ENCODE measurements at places on chromosomes 16 and 17. TPM values are rescaled to one million over a fixed set of nuclear protein-coding genes. Genes with fewer than 3 reads are reported as not detected.

The KRTAP1-5 gene
- not detected for total RNA-seq

The TGFB1I1 gene
- 1.6 TPM for total RNA-seq

DNA sequence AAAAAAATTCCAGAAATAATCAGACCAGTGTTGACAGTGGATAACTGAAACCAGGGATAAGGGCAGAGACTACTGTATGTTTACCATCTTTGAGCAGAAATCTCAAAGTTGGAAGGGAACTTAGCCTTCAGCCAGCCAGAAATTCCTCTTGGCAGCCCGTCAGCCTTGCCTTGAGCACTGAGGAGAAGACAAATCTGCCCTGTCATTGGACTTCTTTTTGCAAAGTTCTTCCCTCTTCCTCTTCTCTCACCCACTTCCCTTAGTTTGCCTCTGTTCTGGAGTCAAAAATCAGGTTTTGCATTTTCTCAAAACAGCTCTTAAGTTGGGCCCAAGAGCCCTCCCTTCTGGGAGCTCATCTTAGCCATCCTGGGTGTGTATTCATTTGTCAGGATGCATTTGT lies 6.2 kb downstream of the TUFM start:
- no peak for DNase-seq

DNA sequence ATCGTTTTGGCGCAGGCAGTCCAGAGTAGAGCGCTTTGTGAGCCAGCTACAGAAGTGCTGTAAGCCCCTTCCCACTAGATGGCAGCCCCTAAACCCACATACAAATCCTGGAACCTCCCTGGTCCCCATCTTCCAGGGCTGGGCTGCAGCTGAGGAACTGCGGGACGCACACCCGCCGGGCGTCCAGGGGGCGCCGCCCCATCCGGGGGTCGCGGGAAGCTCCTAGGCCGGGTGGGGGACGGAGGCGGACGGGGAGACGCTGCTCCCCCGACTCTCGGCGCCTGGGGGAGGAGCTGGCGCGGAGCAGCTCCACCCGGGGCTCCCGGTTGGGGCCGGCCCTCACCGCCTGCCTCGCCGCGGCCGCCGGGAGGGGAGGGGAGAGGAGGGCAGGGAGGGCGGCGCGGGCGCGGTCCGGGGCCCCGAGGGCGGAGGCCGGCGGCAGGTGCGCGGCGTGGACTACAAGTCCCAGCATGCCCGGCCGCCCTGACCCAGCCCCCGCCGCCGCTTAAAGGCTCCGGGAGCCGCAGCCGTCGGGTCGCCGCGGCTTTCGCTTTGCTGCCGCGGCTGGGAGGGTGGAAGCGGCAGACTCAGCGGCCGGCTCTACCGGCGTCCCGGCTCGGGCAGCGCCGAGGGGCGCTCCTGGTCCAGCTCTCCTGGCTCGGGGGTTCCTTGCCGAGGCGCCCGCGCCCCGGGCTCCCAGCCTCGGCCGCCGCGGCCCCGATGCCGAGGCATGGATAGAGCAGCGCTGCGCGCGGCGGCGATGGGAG lies at the start of gene KSR1:
Gene KSR1 (plus strand): TSS at position 535 of the 767 bp plus-strand sequence. CDS start 196 bp downstream, at position 731.
- peak; percentile 21 for DNase-seq

DNA sequence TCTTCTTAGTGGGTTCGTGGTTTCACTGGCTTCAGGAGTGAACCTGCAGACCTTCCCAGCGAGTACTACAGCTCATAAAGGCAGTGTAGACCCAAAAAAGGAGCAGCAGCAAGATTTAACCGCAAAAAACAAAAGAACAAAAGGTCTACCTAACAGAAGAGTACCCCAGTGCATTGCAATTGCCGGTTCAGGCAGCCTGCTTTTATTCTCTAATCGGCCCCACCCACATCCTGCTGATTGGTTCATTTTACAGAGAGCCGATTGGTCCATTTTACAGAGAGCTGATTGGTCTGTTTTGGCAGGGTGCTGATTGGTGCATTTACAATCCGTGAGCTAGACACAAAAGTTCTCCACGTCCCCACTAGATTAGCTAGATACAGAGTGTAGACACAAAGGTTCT lies 2.0 kb upstream of the ARRB2 start:
- no peak for DNase-seq

DNA sequence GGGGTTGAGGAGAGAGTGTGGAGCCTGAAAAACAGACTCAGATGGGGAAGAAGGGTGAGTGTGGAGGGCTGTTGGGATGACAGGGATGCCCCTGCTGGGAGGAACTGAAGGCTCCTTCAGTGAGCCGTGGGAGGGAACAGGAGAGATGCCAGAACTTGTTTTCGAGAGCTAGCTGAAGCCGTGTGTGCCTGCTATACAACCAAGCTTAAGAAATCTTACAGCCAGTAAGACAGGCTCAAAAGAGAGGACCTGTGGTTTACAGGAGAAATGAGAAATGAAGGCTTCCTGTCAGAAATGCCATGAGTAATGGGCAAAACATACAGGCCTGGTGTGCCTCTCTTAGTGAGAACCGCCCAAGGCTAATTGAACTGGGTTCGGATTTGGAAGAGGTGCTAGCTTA lies 99.6 kb downstream of the SPACA3 start:
- DNase-seq, result peak; percentile 66

The ABCC11 gene
- 0.26 TPM for total RNA-seq

GRCh38 chr17:2024572-2025219 lies 438 bp downstream of the RTN4RL1 start:
- no peak for DNase-seq

The CTRB1 gene
- not detected for total RNA-seq

The DBNDD1 gene
- total RNA-seq, result 5.6 TPM

GRCh38 chr17:58615768-58616659 lies 75.8 kb downstream of the TEX14 start:
- no peak for DNase-seq

DNA sequence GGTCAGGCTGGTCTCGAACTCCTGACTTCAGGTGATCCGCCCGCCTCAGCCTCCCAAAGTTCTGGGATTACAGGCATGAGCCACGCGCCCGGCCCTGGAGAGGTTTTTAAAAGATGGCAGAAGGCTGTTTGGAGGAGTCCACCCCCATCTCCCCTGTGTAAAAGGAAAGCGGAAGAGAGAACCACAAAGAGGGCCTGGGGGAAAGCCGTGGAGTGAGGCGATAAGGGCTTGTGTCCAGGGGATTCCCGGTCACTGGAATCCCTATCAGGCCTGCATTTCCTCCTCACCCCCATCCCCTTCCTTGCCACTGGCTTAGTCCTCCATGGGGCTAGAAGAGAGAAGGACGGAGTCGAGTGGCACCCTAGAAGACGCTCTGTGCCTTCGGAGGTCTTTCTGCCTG lies at the start of gene GP1BA:
Gene GP1BA (plus strand): TSS at position 315 of the 400 bp plus-strand sequence. CDS start 328 bp downstream, outside the sequence.
- DNase-seq, result no peak

DNA sequence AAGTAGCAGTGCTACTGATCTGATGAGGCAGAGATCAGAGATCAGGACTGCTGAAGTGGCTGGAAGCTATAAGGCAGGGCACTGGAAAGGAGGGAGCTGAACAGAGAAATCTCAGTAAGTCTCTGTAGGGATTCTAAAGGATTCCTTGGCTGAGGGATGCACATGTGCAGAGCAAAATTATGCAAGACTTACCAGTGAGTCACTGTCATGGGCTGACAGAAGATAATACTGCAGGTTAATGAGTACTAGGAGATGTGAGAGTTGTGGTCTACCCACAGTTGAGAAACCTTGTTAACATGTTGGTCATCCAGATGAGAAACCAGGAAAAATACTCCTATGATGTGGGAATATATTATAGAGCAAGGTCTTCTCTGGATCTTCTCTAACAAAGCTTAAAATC lies 378.1 kb downstream of the HAPSTR1 start:
- DNase-seq, result peak; percentile 36

- DNase-seq, result no peak
Observed at GRCh38 chr16:35182943-35183550, 1723.6 kb downstream of the TP53TG3F start.

GRCh38 chr16:65737831-65738230 lies 616.0 kb upstream of the CDH11 start:
- DNase-seq, result no peak

DNA sequence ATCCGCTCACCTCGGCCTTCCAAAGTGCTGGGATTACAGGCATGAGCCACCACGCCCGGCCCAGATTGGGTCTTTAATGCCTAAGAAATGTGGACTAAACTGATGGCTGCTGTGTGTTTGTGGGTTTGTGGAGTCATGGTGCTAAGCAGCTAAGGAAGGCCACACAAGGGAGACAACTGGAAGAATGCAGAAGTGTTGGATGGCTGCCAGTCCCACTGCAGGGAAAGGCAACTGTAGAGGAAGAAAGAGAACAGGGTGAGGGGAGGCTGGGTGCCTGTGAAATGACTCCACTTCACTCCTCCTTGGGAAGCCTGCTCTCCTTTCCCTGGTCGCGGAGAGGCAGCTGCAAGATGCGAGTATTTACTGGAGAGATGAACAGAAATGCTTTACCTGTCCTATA lies 23.5 kb upstream of the SIAH1 start:
- DNase-seq, result no peak

DNA sequence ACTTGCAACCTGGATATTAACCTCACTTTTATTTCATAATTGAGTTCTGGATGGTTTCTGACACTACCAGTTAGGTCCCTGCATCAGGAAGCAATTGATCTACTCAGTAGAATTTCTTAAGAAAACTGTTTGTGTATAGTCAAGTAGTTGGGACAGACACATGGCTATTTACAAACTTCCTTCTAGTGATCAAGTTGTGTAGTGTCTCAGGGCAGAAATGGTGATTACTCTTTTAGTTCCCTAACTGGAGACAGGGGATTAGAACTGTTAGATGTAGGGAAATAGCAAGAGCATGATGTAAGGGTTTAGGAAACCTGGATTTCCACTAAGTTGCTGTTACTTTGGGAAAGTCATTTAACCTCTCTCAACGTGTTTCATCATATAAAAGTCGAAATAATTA lies 30.4 kb downstream of the TMEM100 start:
- no peak for DNase-seq

- DNase-seq, result no peak
Observed at GRCh38 chr16:49733313-49734009, 122.5 kb downstream of the ZNF423 start.

- DNase-seq, result peak; percentile 40
Observed at GRCh38 chr16:57994778-57995177, 5.7 kb downstream of the ZNF319 start.

- peak; percentile 57 for DNase-seq
Observed at GRCh38 chr17:44522883-44523671, 19.9 kb upstream of the GPATCH8 start.

DNA sequence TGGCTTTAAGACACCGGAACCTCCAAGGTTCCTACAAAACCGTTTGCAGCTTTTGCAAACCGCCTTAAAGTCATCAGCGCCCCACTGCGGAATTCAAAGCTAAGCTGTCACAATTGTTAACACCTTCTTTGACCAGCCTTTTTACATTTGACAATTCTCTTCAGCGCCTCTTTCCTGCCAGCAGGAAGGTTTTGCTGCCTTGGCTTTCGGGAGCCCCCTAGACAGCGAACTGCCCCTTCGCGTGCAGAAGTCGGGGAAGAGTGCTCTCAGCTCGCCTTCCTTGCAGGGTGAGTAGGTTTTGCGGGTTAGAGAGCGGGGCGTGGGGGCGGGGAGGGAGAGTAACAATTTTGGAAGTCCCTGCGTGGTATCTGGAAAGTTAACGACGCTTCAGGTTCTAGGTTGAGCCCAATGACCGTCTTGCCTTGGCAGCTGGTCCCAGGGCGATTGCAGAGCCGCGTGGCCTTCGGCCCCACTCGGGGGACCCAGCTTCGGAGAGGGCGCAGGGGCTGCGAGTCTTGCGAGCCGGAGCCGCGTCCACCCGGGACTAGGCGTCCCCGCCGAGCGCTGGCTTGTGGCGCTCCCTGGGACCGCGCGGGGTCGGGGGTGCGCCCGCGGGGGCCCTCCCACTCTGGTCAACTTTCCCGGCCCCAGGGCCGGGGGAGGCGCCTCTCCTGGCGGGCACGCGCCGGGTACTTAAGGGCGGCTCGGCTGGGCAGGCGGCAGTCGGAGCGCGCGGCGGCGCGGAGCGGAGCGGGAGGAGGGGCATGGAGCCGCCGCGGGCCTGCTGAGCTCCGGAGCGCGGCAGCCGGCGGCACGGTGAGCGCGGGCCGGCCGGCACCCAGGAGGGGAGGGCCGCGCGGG lies at the start of gene HAS3:
Gene HAS3 (plus strand): TSS at position 153 of the 861 bp plus-strand sequence. CDS start 3,743 bp downstream, outside the sequence.
- DNase-seq, result peak; percentile 75

- DNase-seq, result peak; percentile 48
Observed at GRCh38 chr17:50196826-50197225, 4.6 kb downstream of the COL1A1 start.

GRCh38 chr17:7852919-7853690 lies 1.8 kb upstream of the TMEM88 start:
- DNase-seq, result no peak

- DNase-seq, result no peak
Observed at GRCh38 chr16:57959121-57959520, 11.8 kb downstream of the CNGB1 start.

DNA sequence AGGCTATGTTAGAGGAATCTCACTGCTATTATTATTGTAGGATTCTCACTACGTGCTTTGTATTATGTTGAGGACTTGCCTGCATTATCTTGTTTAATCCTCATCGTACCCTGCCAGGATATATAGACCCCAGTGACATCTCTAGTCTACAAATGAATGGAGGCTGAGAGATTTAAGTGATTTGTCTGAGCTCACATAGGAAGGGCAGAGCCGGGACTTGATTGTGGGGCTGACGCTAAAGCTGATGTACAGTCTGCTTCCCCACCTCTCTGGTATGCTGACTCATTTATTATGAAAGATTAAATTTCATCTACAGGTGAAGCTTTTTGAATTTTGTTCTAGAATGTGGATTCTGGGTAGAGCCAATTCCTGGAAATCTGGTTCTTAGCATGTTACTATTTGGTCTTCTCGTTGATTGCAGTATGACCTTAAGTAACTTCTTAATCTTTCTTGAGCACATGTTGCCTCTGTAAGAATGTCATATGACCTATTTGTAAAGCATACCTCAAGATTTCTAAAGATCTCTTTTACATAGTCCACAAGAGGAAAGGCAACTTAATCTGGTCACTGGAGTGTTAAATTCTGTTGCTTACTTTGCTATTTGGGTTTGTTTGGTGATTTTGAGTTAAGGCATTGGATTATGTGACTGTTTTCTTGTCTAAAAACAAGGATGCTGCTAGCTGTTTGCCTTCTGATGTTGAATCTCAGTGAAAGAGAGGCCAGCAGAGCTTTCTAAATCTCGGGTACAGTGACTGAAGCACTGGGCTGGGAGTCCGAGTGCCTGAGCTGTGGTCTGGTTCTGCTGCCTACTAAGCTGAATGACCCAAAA lies 12.4 kb downstream of the METTL9 start:
- DNase-seq, result peak; percentile 86

The KRTAP4-8 gene
- not detected for total RNA-seq

The CCL22 gene
- total RNA-seq, result under 0.01 TPM

- DNase-seq, result no peak
Observed at GRCh38 chr16:3878610-3879009, 1.9 kb downstream of the CREBBP start.

- DNase-seq, result no peak
Observed at GRCh38 chr16:88883117-88883895, 16.8 kb upstream of the PABPN1L start.

DNA sequence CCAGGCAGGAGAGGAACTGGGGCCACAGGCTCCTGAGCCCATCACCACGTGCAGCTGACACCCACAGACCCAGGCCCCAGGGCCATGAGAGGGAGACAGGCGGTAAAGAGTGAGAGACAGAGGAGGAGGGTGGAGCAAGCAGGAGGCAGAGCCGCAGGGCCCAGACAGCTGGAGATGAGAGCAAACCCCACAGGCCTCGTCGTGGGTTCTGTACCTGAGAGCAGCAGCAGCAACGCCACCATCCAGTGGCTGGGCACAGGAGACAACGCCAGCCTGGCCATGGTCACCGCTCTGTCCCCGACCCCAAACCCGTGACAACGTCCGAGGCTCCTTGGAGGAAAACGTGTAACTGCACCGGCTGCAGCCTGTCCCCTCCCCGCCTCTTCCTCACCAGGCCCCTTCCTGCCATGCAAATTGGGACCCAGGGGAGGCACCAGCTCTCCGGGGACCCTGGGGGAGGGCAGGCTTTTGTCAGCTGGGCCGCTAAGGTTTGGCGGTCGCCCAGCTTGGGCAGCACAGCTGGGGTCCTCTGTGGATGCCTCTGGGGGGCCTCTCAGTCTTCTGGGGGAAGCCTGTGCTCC lies at the start of gene CD79B:
Gene CD79B (minus strand): TSS at position 351 of the 581 bp plus-strand sequence. CDS start 70 bp downstream, at position 281.
- no peak for DNase-seq

Measured in bronchial epithelial cell (primary cell).